ENCODE measurements at places on chromosomes 16 and 17. TPM values are rescaled to one million over a fixed set of nuclear protein-coding genes. Genes with fewer than 3 reads are reported as not detected.
A peak's percentile ranks its signal among the peaks of the same experiment; 100 is the strongest.

GRCh38 chr16:17520561-17520960 is 49.8 kb upstream of the XYLT1 start:
- DNase-seq: peak; percentile 78

DNA sequence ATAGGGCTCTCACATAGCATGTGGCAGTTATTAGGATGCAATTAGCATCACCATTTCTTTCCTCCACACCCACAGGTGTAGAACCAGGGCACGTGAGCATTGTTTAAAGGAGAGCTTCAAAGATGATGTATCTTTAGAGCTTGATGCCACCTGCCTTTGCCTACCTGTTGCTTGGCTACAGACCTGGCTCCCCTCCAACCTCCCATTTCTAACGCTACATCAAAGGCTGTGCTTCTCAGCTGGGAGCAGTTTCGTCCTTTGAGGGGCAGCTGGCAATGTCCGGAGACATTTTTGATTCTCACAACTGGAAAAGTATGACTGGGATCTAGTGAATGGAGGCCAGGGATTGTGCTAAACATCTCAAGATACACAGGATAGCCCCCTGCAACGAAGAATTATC is 78.5 kb upstream of the CLEC3A start:
- no peak for DNase-seq

DNA sequence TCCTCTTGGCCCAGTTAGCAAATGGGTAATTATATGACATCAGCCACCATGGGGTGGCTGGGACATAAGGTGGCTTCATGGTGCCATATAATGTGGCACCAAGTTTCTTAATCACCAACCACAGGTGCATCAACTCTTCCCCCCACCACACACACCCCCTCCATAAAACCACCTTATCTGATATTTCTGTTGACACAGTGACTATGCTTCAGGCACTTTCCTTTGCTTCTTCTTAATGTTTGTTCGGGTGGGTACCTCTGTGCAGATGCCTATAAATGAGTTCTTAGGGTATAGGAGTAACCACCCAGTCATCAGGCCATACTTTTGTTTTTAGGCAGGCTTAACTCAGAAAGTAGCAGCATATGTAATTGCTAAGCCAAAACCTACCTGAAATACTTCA is 29.5 kb downstream of the RNF43 start:
- DNase-seq: peak; percentile 24

DNA sequence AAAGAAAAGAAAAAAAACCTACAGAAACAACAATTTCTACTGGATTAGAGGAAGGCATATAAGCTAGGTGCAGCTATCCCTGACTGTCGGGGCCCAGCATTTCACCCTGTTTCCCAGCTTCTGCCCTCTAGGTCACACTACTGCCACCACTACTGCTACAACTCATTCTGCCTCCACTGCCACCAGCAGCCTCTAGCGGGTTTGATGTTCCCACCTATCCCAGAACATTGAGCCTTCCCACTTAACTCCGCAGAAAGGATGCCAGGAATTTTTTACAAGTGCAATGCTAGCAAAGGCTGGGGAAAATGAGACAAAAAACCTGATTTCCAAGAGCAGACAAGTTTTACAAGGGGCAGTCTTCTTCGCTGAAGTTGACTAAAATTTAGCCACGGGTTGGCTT is 10.4 kb downstream of the ADCY9 start:
- DNase-seq: no peak

DNA sequence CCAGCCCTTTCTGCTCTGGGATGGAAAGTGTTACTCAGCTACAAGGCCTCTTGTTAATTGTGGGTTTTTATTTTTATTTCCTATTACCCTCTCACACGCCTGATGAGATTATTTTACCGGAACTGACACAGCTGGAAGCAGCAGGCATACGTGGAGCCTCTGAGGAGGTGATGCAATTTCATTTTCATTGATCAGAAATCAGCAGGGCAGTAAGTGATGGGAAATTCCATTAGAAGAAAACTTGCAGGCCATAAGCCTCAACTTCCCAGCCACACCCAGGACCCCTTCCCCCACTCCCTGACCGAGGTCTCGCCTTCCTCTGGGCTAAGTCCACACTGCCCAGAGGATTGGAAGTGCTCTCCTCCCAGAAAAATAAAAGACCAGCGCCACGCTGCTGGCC is 69.7 kb downstream of the ZFHX3 start:
- no peak for DNase-seq

- no peak for DNase-seq
These were observed 43.9 kb downstream of the CREBBP start for GRCh38 chr16:3836641-3837040.

Gene MEOX1
- total RNA-seq: not detected

Gene CALB2
- not detected for total RNA-seq
